Activated CD4-positive, alpha-beta T cell treated with anti-CD3 and anti-CD28 coated beads, Interleukin-2, amount 10 ng/mL, durations not matched to agents 24 days and 14 days (primary cell): ENCODE measurements at places on chromosomes 7 and 10. TPM values are rescaled to one million over a fixed set of nuclear protein-coding genes. Genes with fewer than 3 reads are reported as not detected.

DNA sequence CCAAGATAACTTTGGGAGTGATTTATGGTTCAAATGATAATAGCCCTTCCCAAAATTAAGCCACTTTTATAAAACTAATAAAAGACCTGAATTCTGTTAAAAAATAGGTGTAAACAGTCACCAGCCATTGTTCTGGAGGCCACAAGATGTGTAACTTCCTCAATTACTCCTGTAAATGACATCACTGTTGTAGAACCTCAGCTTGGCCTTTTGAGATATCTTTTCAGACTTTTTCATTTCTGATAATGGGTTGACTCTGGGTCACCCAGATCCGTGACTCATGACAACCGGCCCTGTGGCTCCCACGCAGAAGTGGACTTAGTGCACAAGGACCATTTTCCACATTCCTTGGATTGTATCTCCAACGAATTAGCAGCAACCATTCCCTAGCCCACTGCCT is 106.6 kb downstream of the DKK1 start:
- no peak overlapping the region for H3K27ac ChIP-seq
- H3K36me3 ChIP-seq, result no peaks in the 10 kb centered on the region
- no peaks in the 10 kb centered on the region for H3K4me1 ChIP-seq
- no peak for DNase-seq
- H3K27me3 ChIP-seq, result no peaks in the 10 kb centered on the region
- no peak overlapping the region for H3K4me3 ChIP-seq

- peaks cover 4% of the 10 kb centered on the region for H3K4me1 ChIP-seq
- H3K36me3 ChIP-seq, result peaks cover 27% of the 10 kb centered on the region
- no peak overlapping the region for H3K4me3 ChIP-seq
- no peak for DNase-seq
- no peak overlapping the region for H3K27ac ChIP-seq
These were observed 85.2 kb downstream of the ANKIB1 start for GRCh38 chr7:92330835-92331438.

DNA sequence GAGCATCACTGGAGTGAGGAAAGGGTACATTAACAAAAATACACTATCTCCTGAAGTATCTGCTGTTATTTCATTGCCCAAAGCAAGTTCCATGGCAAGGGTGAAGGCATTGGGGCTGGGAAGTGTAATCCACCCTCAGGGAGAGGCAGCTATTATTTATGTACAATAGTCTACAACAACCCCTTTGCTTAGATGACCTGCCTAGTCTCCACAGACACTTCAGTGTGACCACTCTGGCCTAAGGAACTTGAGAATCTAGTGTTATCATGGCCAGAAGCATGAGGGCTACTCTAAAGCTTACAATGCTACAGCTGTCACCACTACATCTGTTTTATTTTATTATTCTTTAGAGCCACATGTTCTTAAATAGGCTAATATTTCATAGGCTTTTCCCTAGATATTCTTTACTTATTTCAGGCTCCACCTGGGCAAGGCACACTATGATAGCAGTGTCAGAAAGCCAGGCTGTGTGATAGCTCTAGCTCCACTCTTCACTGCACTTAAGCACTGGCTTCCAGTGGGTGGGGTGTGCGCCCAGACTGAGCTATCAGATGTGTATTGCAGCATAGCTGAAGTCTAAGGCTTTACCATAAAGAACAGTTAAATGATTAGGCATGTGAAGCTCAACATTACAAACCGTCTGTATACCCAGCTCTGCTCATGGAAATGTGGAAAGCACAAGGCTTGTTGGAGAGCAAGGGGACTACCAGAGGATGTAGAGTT is 117.0 kb upstream of the CCDC6 start:
- H3K27ac ChIP-seq, result no peak overlapping the region
- H3K4me3 ChIP-seq, result no peak overlapping the region
- no peaks in the 10 kb centered on the region for H3K4me1 ChIP-seq
- no peaks in the 10 kb centered on the region for H3K36me3 ChIP-seq
- DNase-seq, result no peak

DNA sequence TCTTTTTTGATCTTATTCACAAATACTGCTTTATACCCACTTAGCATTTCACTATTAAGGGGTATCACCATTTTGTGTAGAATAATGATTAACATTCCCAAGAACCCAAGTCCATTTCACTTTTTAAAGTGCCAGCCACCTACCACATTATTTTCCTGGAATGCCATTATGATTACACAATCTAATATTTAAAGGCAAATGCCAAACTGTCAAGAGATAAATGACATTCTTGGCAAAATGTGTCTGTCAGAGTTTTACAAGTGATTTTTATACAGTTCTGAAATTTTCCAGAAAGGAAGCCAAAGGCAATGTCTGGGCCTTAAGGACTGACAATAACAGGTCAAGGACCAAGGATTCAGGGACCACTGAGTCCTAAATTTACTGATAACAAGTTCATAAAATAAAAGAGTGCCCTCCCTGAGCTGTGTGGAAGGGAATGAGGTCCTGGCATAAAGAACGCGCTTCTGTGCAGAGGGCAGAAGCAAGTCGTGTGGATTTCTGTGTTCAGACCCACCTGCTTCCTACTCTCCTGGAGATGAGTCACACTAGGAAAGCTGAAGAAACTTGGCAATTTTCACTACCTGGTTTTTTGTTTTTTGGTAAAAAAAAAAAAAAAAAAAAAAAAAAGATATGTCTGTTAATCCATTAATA is 66.5 kb downstream of the UBE2H start:
- no peaks in the 10 kb centered on the region for H3K4me1 ChIP-seq
- DNase-seq, result no peak
- no peak overlapping the region for H3K27ac ChIP-seq
- no peak overlapping the region for H3K4me3 ChIP-seq
- peaks cover 3% of the 10 kb centered on the region for H3K36me3 ChIP-seq

- no peaks in the 10 kb centered on the region for H3K27me3 ChIP-seq
- H3K4me1 ChIP-seq, result no peaks in the 10 kb centered on the region
- no peak overlapping the region for H3K27ac ChIP-seq
- no peak overlapping the region for H3K4me3 ChIP-seq
These were observed 65.9 kb upstream of the PRKG1 start for GRCh38 chr10:51008346-51008745.

- no peak for DNase-seq
- peaks cover 9% of the 10 kb centered on the region for H3K27me3 ChIP-seq
- no peak overlapping the region for H3K4me3 ChIP-seq
- H3K27ac ChIP-seq, result no peak overlapping the region
These were observed 193.4 kb upstream of the ZNF32 start for GRCh38 chr10:43842072-43842471.

DNA sequence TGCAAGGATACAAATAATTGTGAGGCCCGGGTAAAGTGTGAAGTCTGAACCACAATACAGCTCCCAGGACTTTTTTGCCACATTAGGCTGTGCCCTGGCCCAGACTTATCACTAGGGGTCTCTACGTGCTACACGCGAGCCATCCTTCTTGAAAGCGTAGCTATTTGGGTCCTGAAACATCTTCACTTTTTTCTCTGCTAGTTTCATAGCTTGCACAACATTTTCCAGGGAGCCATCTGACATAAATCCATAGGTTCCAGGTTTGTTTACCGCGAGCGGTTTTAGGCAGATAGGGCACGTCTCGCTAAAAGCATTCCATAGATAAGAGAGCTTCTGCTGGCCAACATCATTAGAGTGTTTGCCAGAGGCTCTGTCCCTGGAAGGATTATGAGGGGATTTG is 226.5 kb downstream of the RPS24 start:
- no peak overlapping the region for H3K27ac ChIP-seq
- DNase-seq, result no peak
- no peak overlapping the region for H3K4me3 ChIP-seq
- no peaks in the 10 kb centered on the region for H3K36me3 ChIP-seq
- no peaks in the 10 kb centered on the region for H3K4me1 ChIP-seq
- peaks cover 5% of the 10 kb centered on the region for H3K27me3 ChIP-seq

- DNase-seq, result no peak
- H3K27ac ChIP-seq, result no peak overlapping the region
- no peak overlapping the region for H3K4me3 ChIP-seq
- H3K4me1 ChIP-seq, result peaks cover 6% of the 10 kb centered on the region
- peaks cover 42% of the 10 kb centered on the region for H3K27me3 ChIP-seq
- no peaks in the 10 kb centered on the region for H3K36me3 ChIP-seq
These were observed 80.5 kb upstream of the PRKG1 start for GRCh38 chr10:50993771-50994251.

DNA sequence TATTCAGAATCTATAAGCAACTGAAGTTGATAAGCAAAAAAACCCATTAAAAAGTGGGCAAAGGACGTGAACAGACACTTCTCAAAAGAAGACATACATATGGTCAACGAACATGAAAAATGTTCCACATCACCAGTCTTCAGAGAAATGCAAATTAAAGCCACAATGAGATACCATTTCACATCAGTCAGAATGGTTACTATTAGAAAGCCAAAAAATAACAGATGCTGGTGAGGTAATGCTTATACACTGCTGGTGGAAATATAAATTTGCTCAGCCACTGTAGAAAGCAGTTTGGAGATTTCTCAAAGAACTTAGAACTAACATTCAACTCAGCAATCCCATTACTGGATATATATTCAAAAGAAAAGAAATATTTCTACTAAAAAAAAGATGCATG is 332.8 kb upstream of the PLXDC2 start:
- no peak overlapping the region for H3K27ac ChIP-seq
- H3K36me3 ChIP-seq, result no peaks in the 10 kb centered on the region
- DNase-seq, result no peak

- H3K4me3 ChIP-seq, result no peak overlapping the region
- no peaks in the 10 kb centered on the region for H3K36me3 ChIP-seq
- no peak overlapping the region for H3K27ac ChIP-seq
These were observed 563.8 kb upstream of the IGFBP3 start for GRCh38 chr7:46484906-46485305.

GRCh38 chr10:102596506-102596971 is 47.7 kb upstream of the TRIM8 start:
- peaks cover 14% of the 10 kb centered on the region for H3K36me3 ChIP-seq
- H3K4me3 ChIP-seq, result no peak overlapping the region
- no peaks in the 10 kb centered on the region for H3K27me3 ChIP-seq
- H3K27ac ChIP-seq, result no peak overlapping the region
- DNase-seq, result peak; percentile 79

- no peak overlapping the region for H3K4me3 ChIP-seq
- DNase-seq, result peak; percentile 89
- peak overlapping the region; percentile 15 for H3K27ac ChIP-seq
- H3K4me1 ChIP-seq, result peaks cover 12% of the 10 kb centered on the region
These were observed 22.6 kb upstream of the VDAC2 start for GRCh38 chr10:75187961-75188426.

GRCh38 chr10:52146766-52147165 is 167.3 kb upstream of the DKK1 start:
- no peak overlapping the region for H3K4me3 ChIP-seq
- DNase-seq, result no peak
- H3K36me3 ChIP-seq, result no peaks in the 10 kb centered on the region

- no peak overlapping the region for H3K27ac ChIP-seq
- H3K36me3 ChIP-seq, result peaks cover 1% of the 10 kb centered on the region
- no peak overlapping the region for H3K4me3 ChIP-seq
- peaks cover 47% of the 10 kb centered on the region for H3K27me3 ChIP-seq
- peaks cover 13% of the 10 kb centered on the region for H3K4me1 ChIP-seq
- no peak for DNase-seq
These were observed 92.4 kb upstream of the JCAD start for GRCh38 chr10:30151581-30152389.

- peak overlapping the region; percentile 93 for H3K4me3 ChIP-seq
- H3K27me3 ChIP-seq, result peaks cover 24% of the 10 kb centered on the region
- H3K27ac ChIP-seq, result peak overlapping the region; percentile 67
- DNase-seq, result no peak
- H3K36me3 ChIP-seq, result no peaks in the 10 kb centered on the region
These were observed 563 bp upstream of the JMJD1C start for GRCh38 chr10:63466144-63466935.

- peaks cover 8% of the 10 kb centered on the region for H3K27me3 ChIP-seq
- H3K4me3 ChIP-seq, result no peak overlapping the region
- H3K27ac ChIP-seq, result peak overlapping the region; percentile 9
- H3K36me3 ChIP-seq, result no peaks in the 10 kb centered on the region
These were observed 10.2 kb upstream of the ZFYVE27 start for GRCh38 chr10:97726636-97727178.

- no peaks in the 10 kb centered on the region for H3K4me1 ChIP-seq
- H3K36me3 ChIP-seq, result peaks cover 3% of the 10 kb centered on the region
- no peak overlapping the region for H3K27ac ChIP-seq
These were observed 189.6 kb downstream of the DNAJC1 start for GRCh38 chr10:21813946-21814345.

- H3K27ac ChIP-seq, result no peak overlapping the region
- peaks cover 3% of the 10 kb centered on the region for H3K36me3 ChIP-seq
- no peaks in the 10 kb centered on the region for H3K27me3 ChIP-seq
These were observed 14.8 kb downstream of the CUX1 start for GRCh38 chr7:101832205-101832631.

The EN2 gene
- total RNA-seq, result not detected in 2 replicates

The CEP55 gene
- total RNA-seq, result 58.5 and 59.3 TPM in 2 replicates

The SEMA3D gene
- 0.47 and 0.64 TPM in 2 replicates for total RNA-seq

The SLC39A12 gene
- total RNA-seq, result not detected in 2 replicates

The UCN3 gene
- not detected in 2 replicates for total RNA-seq

The TMEM176B gene
- total RNA-seq, result not detected in 2 replicates

The CRHR2 gene
- not detected in 2 replicates for total RNA-seq

The ANKRD30A gene
- not detected in 2 replicates for total RNA-seq

The C7orf33 gene
- not detected in 2 replicates for total RNA-seq

The AGR2 gene
- not detected in 2 replicates for total RNA-seq

The AQP1 gene
- total RNA-seq, result not detected in 2 replicates

The SCIN gene
- not detected in 2 replicates for total RNA-seq
